ENCODE measurements at places on chromosomes 7 and 10.
A peak's percentile ranks its signal among the peaks of the same experiment; 100 is the strongest.

- peak; percentile 52 for DNase-seq
Observed at GRCh38 chr10:23694446-23694920, 255.6 kb downstream of the OTUD1 start.

GRCh38 chr7:90212149-90212495, 582 bp downstream of the STEAP2 start:
- no peak for DNase-seq

GRCh38 chr10:69385454-69386350, 31.0 kb downstream of the TACR2 start:
- no peak for DNase-seq

GRCh38 chr10:6889718-6890117, 309.6 kb upstream of the PRKCQ start:
- DNase-seq = no peak

DNA sequence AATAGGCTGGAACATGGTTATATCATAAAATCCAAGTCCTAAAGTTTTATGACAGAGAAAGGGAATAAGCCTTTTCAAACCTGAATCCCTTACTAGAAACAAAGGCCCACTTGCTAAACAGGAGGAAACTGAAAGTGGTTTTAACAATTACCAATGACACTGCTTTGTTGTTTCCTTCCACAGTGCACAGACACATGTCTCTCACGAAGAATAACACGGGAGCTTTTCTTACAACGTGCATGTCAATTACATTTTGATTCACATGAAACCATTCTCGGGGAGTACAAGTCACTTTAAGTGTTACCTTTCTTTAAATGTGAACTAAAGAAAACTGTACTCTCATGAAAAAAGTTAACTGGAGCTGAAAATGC, 1.4 kb downstream of the MRPS33 start:
- no peak for DNase-seq

- no peak for DNase-seq
Observed at GRCh38 chr7:30920584-30921539, 9.2 kb downstream of the AQP1 start.

DNA sequence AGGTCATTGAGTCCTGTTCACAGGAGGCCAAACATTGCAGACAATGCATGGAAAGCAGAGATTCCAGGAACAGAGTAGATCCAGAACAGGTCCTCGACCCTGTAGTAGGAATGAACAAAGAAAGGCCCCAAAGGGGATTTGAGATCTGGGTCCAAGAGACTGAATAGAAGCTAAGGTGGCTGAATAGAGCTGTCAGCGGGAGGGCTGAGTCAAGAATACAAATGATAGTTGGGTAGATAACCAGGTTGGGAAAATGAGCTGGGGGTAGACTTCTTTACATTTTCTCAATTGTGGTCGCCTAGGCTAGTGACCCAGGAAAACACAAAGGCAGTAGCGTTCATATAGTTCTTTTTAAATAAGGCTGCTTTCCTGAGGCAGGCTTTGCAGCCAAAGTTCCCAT, 103.4 kb upstream of the ELMO1 start:
- DNase-seq = no peak

GRCh38 chr7:140230516-140230860, 53.7 kb upstream of the KDM7A start:
- peak; percentile 45 for DNase-seq

DNA sequence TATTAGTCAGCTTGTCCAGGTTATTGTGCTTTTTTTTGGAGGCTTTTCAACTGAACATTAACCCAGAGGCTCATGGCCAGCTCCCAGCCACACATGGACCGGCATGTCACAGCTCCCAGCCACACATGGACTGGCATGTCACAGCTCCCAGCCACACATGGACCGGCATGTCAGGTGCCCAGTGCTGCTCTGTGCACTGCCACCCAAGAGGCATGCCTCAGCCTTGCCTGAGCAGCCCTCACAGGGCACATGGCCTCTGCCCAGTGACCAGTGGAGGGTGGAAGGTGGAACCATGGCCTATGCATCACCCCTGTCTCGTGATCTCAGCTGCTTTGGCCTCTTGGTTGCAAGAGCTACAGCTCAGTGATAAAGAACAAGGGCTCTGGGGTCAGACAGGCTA, 119.8 kb downstream of the OAT start:
- no peak for DNase-seq

DNA sequence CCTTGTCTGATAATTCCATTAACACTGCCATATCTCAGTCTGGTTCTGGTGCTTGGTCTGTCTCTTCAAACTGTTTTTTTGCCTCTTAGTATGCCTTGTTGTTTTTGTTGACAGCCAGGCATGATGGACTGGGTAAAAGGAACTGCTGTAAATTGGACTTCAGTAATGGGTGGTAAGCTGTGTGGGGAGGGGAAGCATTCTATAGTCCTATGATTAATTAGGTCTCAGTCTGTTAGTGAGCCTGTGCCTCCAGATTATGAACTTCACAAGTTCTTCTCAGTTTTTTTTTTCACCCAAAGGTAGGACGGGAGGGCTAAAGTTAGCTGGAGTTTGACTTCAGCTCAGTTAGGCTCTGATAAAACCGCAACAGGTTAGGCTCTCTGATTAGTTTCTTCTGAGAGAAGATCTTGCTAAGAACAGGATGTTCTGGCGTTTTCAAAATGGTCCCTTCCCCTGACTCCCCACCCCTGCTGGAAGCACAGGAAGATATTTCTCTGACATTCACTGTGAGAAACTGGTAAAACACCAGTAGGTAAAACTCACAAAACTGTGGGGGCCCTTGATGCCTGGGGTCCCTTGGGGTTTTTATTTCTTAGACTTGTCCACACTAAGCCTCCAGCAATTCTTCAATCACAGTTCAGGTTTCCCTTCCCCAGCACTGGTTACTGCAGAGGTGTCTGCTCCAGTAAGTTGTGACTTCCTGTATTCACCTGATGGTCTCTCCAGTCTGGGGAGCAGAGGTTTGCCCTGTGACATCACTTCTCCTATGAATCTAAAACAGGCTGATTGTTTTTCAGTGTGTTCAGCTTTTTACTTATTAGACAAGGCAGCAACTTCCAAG, 43.3 kb upstream of the CCDC71L start:
- no peak for DNase-seq
